ENCODE measurements at places on chromosomes 11 and 22.

DNA sequence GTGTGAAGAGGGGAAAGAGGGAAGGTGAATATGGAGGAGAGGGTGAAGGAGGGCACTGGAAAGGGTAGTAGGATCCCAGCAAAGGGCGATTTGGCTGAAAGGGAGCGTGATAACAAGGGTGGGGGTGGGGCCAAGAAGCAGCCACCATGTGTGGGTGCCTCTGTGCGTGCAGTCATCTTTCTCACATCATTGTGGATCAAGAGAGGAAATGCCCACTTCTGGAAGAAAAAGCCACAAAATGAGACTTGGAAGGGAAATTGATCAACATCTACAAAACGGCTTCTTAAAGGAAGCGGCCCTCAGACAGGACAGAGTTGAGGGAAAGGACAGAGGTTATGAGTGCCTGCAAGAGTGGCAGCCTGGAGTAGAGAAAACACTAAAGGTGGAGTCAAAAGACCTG is 1.2 kb upstream of the CXCR5 start:
- DNase-seq: no peak

- no peak for DNase-seq
Observed at GRCh38 chr11:118175031-118175992, 1.1 kb downstream of the SCN2B start.

DNA sequence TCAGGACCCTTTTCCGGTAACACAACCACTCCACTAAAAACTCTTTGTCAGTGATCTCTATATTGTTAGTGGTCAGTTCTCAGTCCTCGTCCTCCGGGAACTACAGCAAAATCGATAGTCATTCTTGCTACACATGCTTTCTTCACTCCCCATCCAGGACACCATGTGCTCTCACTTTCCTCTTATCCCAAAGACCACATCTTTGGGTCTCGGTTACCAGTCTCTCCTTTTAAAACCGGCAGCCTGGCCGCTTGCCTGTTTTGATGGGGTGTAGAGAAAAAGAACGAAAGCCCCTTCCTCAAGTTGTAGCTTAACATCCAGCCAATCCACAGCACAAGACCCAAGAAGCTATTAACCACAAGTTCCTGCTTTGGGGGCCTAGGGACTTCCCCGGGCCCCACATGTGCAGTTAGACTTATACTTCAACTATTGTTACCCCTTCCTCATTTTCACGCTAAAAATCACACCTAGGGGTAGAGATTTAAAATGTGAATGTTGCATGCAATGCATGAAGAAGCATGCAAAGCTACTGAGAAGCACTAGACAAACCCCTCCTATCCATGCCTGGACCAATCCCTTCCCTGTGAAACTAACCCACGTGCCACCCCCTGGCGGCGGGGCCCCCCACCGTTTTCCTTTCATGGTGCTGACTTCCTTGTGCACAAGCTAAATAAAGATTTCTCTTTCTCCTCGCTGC is 1.5 kb upstream of the TOLLIP start:
- no peak for DNase-seq

GRCh38 chr11:99814738-99815137 is 794.0 kb downstream of the CNTN5 start:
- no peak for DNase-seq

DNA sequence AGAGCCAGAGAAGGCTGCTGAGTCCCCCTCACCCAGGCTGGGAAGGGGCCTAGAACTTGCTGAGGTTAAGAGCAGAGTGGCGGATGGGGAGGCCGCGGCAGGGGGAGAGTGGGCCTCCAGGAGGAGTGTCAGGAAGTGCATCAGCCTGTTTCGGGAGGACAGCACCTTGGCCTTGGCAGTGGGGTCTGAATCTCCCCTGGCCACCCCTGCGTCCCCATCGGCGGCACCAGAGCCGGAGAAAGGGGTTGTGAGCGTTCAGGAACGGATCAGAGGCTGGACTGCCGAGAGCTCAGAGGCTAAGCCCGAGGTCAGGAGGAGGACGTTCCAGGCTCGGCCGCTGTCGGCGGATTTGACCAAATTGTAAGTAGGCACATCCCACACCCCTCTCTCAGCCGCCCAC is 76.7 kb downstream of the KIAA1671 start:
- DNase-seq: no peak

- DNase-seq: no peak
Observed at GRCh38 chr22:45799291-45799690, 127.7 kb downstream of the ATXN10 start.

GRCh38 chr11:10181811-10182210 is 112.2 kb downstream of the SBF2 start:
- no peak for DNase-seq

DNA sequence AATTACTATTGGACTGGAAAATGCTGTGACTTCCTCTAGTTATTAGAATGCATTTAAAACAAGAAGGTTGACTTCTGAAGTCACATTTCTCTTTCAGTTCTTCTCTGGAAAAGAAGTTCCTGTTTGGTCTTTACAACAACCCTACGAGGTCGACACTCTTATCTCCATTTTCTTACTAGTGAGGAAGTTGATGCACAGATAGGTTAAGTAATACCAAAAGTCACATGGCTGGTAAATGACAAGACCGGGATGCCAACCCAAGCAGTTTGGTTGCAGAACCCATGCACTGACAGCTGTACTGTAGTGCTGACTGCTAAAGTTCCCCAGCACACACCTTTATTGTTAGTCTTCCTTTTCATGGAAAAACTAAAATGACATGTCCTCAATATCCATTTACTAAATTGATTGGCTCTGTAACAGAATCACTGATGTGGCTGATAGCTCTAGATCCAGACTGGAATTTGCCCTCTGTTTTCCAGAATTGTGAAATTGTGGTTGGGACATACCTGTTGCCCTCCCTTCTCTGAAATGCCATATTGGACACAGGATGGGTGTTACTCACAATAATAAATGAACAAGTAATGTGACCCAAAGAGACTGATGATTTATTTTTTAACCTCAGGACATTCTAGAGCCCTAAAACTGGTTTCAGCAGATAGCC is 9.4 kb upstream of the TECTA start:
- no peak for DNase-seq

DNA sequence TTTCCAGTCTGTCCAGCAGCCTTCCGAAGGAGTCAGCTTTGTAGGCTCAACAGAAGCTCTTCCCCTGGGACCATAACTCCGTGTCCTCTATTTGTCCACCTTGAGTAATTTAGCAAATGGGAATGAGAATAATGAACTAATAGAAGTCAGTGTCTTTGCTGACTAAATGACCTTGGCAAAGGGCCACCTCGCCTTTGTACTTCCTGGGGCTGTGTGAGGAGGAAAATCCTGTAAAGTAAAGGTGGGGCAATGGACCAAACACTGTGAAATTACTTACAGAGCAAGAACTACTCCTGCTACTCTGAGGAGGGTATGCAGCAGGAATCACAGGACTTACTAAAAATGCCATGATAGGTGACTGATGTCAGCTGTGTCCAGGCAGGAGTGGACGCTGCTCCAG is 36.2 kb upstream of the CSNK2A3 start:
- no peak for DNase-seq

- DNase-seq: no peak
Observed at GRCh38 chr11:125183641-125184040, 19.1 kb downstream of the PKNOX2 start.

DNA sequence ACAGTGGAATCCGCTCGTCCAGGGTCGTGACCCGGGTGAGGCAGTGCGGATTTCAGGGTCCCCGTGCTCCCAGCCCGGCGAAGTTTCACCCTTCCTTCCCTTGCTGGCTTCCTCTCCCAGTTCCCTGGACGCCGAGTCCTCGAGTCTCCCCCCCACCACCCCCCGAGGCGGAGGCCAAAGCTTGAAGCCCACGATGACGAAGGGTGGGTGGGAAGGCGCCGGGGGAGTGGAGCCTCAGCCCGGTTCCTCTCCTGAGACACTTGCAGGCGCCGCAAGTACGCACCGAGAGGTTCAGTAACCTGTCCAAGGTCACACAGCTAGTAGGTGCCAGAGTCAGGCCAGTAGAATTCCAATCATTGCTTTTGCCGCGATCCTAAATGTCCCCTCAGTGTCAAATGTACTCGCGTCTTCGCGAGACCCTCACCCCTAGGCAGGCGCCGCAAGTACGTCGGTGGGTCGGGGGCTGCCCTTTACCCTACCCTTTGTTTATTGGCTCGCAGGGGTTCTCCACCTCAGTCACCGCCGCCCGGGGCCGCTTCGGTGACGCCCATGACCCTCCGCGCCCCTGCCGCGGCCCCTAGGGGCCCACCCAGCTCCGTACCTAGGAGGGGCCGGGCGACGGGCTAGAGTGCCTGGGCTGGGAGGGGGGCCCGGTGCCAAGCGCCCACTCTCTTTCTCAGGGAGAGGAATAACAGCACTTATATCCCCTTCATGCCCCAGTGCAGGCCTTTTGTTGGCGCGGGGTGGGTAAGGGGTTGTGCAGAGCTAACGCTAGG is 5.7 kb upstream of the CHRM1 start:
- no peak for DNase-seq

- DNase-seq: no peak
Observed at GRCh38 chr22:19341500-19341899, 50.0 kb upstream of the CLTCL1 start.

DNA sequence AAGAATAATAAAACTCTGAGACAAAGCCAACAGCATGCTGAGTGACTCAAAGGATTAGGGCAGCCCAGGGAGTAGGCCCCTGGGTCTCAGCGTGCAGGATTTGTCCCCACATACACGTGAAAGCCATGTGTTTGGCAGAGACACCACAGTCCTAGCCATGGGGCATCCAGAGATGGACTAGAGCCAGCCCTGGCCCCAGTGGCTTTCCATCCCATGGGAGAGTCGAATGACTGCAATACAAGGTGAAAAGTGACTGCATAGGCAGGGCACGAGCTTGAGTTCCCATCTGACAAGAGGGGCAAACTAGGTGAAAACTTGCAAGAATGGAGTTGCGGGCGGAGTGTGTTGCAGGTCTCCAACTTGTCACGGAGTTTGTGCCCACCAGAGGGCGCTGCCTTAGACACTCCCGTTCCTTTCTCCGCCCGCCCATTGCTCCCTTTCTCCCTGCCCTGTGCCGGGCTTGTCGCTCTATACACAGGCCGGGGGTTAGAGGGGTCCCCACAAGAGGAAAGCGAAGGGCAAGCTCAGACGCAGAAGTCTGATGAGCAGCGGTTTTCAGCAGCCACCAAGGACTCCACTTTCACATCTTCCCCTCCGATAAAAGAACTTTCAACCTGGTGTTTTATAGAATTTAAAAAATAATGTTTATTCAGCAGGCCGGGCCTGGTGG is 24.2 kb downstream of the TSKU start:
- DNase-seq: peak; percentile 21

All from stimulated activated CD4-positive, alpha-beta T cell treated with anti-CD3 and anti-CD28 coated beads, Interleukin-15, amount 100 ng/mL, for 1 hour (primary cell).